WTC11 (cell line): ENCODE measurements at places on chromosomes 1 and 21. TPM values are rescaled to one million over a fixed set of nuclear protein-coding genes. Genes with fewer than 3 reads are reported as not detected.
A peak's percentile ranks its signal among the peaks of the same experiment; 100 is the strongest.

DNA sequence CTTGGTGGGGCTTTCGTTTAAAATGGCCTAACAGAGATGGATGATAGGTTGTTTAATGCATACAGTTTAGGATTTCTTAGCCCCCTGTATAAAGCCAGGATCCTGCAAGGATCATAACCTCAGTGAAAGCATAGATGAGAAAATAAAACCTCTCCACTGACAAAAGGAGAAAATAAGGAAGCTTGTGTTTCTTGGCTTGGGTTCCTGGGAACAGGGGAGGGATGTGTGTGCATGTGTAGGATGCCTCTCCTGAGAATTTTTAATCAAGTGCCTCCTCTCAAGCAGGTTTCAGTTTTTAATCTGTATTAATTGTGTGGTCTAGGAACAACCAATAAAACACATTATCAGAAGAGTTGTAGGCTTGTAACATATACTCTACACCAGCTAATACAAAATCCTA lies 26.1 kb downstream of the PRKACB start:
- DNase-seq, result no peak

- DNase-seq, result no peak
Observed at GRCh38 chr1:85836736-85837135, 128.5 kb upstream of the ZNHIT6 start.

DNA sequence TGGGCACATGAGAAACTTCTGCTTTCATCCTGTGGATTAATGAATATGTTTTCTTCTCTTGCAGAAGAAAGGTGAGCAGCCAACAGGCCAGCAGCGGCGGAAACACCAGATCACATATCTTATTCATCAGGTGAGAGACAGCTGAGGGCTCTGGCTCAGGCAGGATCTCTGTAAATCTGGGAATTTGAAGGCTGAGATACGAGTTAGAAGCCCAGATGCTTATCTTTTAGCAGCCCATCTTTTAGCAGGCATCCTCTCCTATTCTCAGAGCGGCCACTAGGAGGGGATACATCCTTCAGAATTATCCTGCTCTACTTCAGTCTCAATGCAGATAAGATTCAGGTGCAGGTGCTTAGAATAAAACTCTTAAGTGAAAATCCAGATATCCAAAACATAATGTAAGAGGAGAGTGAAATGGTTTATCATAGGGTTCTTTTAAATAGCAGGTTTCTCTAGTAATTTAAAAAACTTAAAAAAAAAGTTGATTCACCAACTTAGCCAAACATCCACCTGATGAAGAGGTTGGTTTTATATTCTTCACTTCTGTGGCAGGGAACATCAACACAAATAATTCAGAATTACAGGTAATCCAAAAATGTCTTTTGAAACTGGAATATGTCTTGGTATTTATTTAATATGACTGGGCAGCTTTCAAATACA lies 19.3 kb downstream of the SH2D2A start:
- peak; percentile 70 for DNase-seq

DNA sequence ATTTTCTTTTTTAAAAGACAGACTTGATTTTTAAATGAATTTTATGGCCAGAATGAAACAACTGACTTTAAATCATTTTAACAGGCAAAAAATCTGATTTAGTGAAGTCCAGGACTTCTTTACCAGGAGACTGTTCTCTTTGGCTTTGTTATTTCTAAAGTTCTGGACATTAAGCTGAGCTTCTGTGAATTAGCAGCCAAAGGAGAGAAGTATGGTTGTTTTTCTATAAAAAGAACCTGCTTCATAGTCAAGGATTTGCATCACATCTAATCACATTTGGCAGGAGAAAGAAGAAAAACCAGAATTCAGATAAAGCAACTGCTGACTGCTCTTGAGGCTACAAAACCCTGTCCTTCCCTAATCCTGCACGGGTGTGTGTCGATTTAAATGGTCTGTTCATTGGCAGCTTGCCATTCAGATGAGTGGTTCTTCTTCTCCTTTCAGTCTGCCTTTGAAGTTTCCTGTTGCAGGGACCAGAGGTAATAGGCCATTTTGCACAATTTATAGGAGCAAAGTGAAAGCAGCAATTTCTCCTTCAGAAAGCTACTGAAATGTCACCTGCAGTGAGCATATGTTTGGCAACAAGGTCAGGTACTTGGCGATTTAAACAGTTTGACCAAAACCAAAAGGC lies 215.4 kb downstream of the OLFM3 start:
- DNase-seq, result no peak

DNA sequence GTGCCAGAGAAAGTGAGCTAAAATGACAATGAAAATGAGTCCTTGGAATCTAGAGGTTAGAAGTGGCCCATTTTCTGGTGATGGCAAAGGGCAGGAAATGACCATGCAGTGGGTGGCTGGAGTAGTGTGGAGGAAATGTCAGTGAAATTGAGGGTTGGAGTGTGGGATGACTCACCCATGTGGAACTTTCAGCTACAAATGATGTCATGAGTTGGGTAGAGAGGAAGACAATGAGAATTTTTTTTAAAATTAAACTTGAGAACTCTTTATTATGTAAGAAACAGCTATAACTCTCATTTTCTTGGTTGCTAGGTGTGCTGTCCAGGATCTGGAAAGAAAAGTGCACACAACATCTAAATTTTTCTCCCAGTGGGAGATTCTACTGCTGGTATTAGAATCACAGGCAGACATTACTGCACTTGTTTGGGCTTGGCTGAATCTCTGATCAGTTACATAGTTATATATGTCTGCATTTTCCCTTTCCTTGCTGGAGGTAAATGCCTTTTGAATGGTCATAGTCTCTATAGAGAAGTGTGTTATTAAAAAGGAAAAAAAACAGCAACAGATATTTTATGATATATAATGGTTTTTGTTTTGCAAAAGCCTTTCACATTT lies 56.8 kb upstream of the GNG12 start:
- no peak for DNase-seq

GRCh38 chr1:178928976-178929375 lies 58.1 kb upstream of the ANGPTL1 start:
- no peak for DNase-seq

DNA sequence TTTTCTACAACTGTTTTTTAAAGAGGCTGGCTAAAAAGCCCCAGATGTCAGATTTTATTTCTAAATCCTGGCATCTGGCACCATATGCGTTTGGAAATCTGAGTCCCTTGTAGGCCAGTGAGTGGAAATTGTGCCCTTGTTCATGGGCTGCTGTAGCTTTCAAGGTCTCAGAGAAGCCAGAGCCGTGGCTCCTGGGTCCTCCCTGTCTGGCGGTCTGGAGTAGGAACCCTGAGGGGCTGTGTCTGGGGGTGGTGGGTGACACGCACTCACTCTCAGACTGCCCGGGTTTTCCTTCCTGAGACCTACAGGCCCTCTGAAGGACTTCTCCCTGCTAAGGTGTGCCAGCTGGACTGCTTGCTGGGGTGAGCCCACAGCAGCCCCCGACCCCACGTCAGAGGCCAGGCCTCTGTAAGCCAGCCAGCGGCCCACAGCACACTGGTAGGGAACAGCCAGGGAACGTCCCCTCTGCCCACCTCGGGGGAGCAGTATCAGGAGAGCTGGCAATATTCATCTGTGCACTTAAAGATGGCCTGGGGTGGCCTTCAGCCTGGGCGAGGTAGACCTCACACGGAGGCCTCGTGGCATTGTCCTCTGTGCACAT lies 151.5 kb downstream of the PEX14 start:
- no peak for DNase-seq

DNA sequence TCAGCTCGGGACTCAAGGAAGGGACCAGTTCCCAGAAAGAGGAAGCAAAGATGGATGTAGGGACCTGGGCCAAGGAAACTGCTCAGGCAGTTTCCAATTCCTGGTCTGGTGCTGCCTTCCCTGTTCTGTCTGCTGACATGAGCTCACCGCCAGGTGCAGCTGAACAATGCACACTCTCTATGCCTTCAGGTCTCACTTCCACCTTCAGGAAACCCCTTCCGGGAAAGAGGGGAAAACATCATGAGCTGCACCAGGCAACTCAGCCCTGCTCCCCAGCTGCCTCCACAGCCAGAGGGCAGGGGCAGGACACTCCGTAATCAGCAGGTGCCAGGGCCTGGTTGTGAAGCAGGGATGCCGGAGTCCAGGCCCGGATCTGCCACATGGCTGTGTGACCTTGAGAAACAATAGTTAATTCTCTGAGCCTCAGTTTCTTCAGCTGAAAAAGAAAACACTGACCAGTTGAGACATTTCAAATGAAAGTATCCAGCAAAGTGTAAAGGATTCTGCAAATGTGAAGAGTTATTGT lies 27.8 kb downstream of the SMIM12 start:
- DNase-seq, result no peak

DNA sequence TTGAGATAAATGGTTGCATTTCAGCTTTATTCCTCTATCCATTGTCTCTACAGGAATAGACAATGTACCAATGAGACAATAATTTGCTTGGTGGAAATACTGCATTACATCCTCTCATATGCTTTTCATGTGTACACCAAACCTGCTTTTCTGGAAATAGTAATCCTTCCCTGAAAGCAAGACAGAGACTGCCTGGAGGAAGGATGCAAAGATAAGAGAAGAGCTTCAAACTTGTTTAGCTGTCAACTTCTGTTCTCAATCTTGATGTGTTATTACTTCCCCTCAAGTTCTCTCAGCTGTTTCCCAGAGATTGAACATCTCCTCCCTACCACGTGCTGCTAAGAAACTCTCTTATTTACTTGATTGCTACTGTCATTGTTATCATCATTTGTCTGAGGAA lies 1125.4 kb upstream of the TMPRSS15 start:
- no peak for DNase-seq

- DNase-seq, result no peak
Observed at GRCh38 chr1:18828224-18828623, 31.2 kb downstream of the TAS1R2 start.

- DNase-seq, result peak; percentile 86
Observed at GRCh38 chr1:45326627-45327623, at the start of gene HPDL. TSS of gene HPDL (plus strand) at chr1:45326895. CDS start at chr1:45327149, 254 bp downstream.

TOR3A gene
- 17.2 to 20.5 TPM (median 18.0 TPM) in 3 replicates for total RNA-seq

CFHR5 gene
- total RNA-seq, result not detected in 3 replicates

SLC22A15 gene
- total RNA-seq, result 3.5 to 4.5 TPM (median 4.3 TPM) in 3 replicates
